Hepatic stellate cell (primary cell): ENCODE measurements at places on chromosomes 11 and 22.

DNA sequence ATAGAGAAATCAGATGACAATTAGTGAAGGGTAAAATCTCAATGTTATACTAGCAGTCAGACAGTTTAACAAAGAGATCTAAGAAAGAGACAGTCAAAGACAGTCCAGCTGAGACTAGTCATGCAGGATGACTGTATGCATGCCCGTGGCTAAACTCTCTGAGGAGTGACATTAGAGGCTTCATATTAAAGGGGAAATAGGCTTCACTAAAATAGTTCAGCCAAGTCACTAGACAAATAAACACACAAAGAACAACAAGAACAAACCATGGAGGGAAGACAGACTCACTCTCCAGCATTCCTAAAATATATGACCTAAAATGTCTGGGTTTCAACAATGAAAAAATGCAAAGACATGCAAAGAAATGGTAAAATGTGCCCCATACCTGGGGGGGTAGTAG, 18.6 kb upstream of the APLNR start:
- peak; percentile 45 for DNase-seq

- no peak for DNase-seq
Measured at GRCh38 chr11:18789942-18790341, 1.7 kb downstream of the PTPN5 start.

GRCh38 chr22:43826142-43827002, 14.3 kb upstream of the EFCAB6 start:
- peak; percentile 69 for DNase-seq

DNA sequence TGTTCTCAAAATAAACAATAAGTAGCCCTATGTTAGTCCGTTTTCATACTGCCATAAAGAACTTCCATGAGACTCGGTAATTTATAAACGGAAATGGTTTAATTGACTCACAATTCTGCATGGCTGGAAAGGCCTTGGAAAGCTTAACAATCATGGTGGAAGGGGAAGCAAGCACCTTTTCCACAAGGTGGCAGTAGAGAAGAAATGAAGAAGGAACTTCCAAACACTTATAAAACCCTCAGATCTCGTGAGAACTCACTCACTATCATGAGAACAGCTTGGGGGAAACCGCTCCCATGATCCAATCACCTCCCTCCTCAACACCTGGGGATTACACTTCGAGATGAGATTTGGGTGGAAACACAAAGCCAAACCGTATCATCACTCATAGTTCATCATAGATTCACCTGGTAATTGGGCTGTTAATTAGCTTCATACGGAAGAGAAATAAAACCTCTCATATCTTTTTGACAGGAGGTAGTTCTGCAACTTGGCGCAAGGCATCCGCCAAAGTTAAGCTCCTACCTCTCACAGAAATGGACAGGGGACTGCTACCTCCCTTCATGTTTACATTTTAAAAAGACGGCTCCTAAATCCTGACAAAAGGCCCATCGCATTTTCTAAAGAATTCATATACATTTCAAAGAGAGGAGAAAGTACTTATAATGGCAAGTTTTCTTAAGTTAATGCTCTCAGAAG, 49.0 kb downstream of the MUC15 start:
- DNase-seq: no peak

- no peak for DNase-seq
Measured at GRCh38 chr11:71067753-71068152, 184.6 kb downstream of the SHANK2 start.

GRCh38 chr11:47553406-47553743, 443 bp upstream of the CELF1 start:
- DNase-seq: no peak
